ENCODE measurements at places on chromosomes 3 and 15.

DNA sequence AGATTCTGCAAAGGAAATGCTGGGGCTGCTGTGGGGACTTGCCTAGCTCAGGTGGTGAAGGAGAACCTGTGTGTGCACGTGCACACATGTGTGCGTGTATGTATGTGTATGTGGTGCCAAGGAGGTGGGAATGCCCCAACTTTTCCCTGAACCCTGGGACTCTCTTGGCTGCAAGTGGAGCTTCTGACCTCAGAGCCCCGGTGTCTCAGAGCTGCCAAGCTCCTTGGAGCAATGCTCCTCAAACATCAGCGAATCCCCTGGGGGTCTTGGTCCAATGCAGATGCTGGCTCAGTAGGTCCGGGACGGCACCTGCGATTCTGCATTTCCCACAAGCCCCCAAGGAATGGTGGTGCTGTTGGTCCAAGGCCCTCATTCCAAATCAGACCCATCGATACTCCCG, 5.8 kb upstream of the SLC6A20 start:
- no peak for DNase-seq

GRCh38 chr3:15345608-15346137, 13.3 kb upstream of the SH3BP5 start:
- no peak for DNase-seq

DNA sequence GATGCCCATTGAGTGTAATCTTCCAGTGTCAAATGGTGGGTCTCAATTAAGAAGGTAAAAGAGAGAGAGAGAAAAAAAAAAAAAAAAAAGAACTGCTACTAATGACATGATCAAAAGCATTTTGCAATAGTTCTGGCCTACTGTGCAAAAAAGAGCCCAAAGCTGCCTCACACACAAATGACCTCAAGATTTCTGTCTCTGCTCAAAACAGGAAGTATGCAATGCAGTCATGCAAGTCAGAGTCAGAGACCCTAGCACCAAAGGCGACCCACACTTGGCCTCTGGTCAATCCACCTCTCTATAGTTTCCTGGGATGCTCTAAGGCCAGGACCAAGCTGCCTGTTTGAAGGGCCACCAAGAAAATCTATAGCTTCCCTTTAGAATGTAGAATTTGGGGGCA, 323.5 kb downstream of the VPS13C start:
- no peak for DNase-seq

DNA sequence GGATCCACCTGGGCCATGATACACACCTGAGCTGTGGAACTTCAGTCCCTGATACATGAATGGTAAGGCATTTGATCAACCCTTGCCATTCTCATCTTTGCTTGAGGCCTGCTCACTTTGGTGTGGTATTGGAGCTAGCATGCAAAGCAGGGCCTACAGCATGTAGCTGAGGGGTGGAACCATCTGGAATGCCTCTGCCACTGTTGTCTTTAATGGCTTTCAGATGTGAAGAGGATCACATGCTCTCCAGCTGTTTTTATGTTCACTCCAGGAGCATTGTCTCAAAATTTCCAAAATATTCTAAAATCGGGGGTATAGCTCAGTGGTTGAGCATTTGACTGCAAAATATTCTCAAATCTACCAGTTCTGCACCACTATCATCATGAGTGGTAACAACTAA, 64.4 kb upstream of the PHLDB2 start:
- no peak for DNase-seq

DNA sequence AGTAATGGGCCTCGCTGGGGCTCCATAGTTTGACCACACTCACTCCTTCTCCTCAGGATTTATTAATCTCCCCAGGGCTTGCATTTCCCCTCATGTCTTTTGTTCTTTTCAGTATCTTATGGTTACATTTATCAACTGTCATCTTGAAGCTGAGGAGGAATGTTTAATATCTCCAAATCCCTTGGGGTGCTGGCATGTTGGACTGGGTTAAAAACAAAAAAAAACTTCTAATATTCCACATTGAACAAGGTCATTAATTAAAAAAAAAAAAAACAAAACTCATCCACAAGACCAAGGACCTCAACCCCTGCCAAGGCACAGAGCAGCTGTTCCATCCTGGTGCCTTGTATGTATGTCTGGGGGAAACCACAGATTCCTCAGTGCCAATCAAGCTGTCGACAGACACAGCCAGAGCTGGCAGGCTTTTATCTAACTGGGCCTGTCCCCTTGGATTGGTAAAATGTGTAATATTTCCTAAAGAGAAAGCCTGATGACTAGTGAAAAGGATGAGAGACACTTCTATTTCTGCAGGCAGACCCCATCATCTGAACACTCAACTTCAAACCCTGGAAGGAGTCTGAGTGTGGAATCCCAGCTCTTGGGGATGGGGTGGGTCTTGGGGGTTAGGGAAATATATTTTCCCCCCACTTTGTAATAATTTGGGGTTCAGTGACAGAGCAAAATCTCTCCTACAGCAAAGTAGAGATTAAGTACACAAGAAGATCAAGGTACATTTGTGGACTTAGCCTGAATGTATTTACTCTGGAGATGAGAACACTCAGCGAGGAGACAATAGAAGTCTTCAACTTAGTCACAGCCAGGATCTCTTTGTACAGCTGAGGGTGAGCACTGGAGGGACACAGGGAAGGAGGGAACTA, 69.1 kb downstream of the TTC23 start:
- DNase-seq: no peak

DNA sequence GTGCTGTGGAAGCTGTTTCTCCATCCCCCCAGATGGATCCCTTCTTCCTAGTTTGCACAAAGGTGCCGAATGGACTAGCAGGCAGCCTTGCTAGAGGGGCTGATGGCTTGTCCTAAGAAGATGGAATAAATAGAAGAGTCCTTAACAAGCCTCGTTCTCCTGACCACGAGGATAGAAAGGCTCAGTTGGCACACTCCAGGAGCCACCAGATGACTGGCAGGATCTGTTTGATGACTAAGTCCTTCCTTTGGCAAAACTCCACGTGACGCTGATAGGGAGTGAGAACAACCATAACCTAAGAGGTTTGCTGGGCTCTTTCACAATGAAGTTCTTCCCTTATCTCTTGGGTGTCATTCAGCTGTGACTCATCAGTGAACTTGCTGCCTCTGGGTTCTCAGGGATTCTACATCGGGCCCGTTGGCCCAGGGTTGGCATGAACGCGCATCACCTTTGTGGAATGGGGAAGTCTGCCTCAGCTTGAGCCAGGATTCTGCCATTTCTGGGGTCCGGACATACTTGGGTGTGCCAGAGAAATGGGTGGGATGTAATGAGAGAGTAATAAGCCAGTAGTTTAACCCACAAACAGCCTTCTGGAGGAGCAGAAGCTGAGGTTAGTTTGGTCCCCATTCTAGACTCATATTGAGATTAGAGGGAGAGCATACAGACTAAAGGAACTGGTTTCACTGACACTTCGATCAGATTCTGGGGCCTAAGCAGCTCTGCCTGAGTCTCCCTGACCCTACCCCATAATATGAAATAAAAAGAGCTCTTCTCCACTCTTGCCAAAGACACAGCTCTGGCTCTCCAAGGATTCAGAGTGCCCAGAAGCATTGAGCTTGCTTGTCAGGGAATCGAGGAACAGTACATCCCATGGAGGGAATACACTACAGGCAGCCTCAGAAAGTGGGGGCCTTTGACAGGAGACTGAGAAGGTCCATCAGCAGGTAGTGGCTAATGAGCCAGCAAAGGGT, 2.0 kb upstream of the MELTF start:
- peak; percentile 98 for DNase-seq

- DNase-seq: no peak
These were observed 21.7 kb downstream of the NBEAL2 start for GRCh38 chr3:47000922-47001730.

GRCh38 chr3:39115870-39116269, 8.4 kb downstream of the TTC21A start:
- no peak for DNase-seq

GRCh38 chr3:130711565-130712324, 34.9 kb downstream of the PIK3R4 start:
- no peak for DNase-seq

DNA sequence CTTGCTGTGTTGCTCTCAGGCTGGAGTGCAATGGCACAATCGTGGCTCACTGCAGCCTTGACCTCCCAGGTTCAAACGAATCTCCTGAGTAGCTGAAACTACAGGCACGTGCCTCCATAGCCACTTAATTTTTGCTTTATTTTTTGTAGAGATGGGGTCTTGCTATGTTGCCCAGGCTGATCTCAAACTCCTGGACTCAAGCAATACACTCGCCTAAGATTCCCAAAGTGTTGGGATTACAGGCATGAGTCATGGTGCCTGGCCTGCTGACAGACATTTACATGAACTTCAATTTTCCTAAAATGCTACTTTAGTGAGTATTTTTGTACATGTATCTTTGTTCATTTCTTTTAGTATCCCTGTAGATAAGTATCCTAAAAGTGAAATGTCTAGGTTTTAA, 132.3 kb downstream of the SUCLG2 start:
- DNase-seq: no peak

- no peak for DNase-seq
These were observed 8.1 kb downstream of the MORF4L1 start for GRCh38 chr15:78880813-78881212.

DNA sequence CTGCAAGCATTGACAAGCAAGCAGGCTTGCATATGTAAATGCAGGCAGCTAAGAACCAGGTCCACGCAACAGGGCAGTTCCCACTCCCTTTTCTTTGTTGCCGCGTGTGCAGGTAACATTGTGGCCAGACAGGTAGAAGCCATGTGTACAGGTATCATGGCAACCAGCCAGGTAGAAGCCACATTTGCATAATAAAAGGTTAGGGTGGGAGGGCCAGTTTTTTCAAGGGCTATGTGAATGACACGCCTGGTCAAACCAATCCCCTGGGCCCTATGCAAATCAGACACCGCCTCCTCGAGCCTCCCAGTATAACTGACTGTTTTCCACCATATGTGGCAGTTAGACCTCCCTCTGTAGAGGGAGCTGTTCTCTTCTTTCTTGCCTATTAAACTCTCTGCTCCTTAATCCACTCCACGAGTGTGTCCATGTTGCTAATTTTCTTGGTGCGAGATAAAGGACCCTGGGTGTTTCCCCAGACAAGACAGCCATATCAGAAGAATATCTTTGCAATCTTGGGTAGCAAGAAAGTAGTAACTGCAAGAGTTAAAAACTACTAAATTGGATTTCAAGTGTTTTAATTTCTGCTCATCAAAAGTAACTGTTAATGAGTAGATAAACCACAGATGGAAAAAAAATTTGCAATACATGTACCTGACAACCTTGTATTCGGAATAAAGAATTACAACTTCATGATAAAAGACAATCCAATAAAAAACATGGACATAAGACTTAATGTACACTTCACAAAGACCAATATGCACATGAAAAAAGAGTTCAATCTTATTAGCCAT, 21.8 kb downstream of the PCOLCE2 start:
- DNase-seq: no peak

DNA sequence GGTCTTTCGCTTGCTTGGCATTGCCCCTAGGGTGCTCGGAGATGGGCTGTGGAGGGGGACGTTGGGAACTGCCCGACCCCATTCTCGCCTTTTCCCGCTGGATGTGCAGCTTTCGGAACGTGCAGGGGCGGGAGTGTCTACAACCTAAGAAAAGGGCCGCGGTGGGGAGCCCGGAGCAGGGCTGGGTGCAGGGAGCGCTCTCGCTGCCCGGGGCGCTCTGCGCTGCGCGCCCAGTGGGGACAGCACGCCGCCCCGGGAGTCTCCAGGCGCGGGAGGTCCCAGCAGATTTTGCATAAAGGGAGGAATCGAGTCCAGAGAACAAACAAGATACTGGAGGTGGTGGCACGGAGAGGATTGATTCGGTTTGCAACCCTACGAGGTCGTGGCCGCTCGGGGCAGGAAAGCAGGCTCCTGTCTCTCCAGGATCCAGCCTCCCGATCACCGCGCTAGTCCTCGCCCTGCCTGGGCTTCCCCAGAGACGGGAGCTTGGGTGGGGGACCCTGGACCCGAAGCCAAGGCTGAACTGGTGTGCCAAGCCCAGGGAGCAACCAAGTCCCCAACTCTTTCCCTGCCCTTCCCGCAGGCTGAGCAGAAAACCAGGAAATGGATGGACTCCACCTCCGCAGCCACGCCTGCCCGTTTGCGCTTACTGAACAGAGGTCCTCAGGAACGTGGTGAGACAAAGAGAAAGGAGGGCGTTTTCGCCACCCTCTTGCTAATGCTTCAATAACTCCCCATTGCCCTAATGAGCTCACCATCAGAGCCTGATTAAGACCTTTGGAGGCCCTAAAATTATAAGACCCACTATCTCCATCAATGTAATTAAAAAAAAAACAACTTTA, 59.7 kb downstream of the NOX5 start:
- peak; percentile 86 for DNase-seq
